ENCODE measurements at places on chromosomes 13 and 19.
A peak's percentile ranks its signal among the peaks of the same experiment; 100 is the strongest.

GRCh38 chr13:89239361-89240127, 1568.4 kb downstream of the SLITRK5 start:
- no peak for DNase-seq

- no peak for DNase-seq
Measured at GRCh38 chr19:5628919-5629481, 6.1 kb downstream of the SAFB start.

DNA sequence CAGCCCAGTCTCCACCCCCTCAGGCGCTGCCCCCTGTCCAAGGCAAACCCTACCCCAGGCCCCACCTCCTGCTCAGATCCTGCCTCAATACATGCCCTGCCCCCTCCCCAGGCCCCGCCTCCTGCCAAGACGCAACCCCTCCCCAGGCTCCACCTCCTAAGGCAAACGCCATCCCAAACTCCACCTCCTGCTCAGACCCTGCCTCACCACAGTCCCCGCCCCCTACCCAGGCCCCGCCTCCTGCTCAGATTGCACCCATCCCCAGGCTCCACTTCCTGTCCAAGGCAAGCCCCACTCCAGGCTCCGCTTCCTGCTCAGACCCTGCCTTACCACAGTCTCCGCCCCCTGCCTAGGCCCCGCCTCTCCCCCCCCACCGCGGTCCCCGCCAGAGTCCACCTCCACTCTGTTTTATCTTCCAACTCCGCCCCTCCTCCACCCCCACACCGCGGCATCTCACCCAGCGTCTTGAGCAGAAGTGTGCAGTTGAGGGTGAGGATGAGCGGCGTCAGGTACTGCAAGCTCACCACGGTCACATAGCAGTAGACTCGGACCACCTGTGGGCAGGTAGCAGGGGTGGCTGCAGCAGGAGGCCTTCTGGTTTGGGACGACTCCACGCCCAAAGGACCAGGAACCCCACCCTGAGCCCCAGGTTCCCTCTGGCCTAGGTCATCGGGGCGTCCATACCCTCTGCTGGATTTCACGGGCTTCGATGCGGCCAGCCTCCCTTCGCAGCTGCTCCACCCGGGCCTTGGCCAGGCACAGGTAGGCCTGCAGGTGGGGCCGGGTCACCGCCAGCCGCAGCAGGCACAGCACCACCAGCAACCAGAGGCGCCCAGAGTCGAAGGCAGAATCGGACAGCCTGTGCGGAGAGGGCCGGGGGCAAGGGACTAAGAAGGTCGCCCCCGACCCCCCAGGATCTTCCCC, 17.7 kb downstream of the TMEM161A start:
- peak; percentile 46 for DNase-seq

DNA sequence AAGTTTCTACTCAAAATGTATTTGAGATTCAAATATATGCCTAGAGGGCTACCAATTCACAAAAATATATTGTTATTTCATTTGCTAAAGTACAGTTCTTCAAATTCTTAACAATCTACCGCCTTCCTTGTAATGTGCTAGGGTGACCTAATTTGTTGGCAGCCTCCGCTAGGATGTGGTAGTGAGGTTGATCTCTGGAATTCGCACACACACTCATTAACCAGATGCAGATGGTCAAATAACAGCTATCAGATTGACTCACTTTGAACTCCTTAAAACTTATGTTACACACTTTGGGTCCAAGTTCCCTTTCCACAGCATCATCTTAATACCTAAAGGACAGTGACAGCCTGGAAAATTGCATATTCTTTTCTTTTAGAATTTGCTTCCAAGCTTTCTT, 367.3 kb downstream of the DCT start:
- DNase-seq = no peak

DNA sequence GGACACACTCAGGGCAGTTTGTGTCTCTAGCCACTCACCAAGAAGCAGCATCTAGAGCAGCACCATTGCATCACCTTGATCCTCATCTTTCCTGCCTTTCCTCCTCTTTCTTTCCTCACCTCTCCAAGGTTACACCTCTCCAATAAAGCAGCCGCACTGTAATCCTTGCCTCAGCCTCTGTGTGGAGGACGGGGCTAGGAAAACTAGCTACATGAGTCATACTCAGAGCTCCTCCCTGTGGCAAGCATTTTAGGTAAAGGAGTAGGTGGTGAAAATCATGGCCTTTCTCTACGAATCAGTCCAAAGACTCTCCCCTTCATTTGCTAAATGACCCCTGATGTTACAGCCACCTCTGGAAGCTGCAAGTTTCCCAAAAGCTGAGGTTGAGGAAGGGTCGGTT, 108.9 kb downstream of the DNAJC15 start:
- no peak for DNase-seq

- DNase-seq = no peak
Measured at GRCh38 chr19:47492571-47493377, 8.8 kb upstream of the KPTN start.

DNA sequence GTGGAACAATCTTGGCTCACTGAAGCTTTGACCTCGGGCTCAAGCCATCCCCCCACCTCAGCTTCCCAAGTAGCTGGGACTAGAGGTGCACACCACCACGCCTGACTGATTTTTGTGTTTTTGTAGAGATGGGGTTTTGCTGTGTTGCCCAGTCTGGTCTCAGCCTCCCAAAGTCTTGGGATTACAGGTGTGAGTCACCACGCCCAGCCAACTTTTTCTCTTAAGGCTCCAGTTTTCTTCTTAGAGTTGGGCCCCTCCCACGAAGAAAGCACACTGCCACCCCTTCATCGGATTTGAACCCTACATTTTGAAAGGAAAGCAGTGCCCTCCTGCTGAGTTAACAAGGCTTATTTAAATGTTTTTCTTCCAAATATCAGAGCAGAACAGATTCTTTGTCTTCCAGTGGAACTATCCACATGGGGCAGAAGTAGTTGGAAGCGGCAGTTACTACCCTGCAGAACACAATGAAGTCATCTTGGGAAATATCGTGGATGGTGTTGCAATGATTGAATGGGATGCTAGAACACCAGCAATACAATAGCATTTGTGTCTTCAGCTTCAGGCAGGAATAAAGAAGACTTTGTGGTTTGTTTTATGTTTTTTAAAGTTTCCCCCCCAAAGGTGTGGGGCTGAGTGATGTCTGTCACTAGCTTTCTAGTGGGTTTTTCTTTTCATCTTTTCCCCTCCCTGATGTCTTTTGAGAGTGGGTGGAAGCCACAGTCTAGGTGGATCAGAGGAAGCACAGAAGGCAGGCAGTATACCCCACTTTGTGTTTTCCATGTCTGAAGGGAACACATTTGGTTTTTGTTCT, 8.9 kb downstream of the ACTN4 start:
- DNase-seq = peak; percentile 19

GRCh38 chr19:44212866-44213346, 574 bp downstream of the ZNF227 start:
- DNase-seq = no peak

DNA sequence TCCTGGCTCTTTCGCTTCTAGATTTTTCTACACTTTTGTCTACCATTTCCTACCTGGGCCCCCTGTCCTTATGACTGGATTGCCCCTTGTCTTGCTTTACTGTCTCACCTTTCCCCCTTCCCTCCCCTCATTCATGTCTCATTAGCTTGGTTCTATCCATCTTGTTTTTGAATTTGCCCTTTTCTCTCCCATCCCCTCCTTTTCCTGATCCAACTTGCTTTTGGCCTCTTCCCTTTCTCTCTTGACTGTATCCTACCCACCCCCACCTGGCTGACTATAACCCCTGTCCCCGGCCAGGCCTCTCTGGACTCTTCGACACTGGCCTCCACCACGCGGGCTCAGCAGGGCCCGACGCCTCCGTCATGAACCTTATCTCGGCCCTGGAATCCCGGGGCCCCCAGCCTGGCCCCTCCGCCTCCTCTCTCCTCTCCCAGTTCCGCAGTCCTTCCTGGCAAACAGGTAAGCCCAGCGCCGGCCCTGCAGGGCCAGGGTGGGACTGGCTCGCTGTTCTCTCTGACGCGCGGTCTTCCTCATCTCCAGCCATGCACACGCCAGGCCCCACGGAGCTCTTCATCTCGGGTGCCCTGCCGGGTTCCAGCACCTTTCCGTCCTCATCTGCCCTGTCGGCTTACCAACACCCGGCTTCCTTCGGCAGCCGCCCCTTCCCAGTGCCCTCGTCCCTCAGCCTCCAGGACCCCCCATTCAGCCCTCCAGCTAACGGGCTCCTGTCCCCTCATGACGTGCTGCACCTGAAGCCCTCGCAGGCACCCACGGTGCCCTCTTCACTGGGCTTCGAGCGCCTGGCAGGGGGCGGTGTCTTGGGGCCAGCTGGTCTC, 3.4 kb downstream of the PRR12 start:
- DNase-seq = no peak

GRCh38 chr19:4640247-4641000, 1.1 kb downstream of the TNFAIP8L1 start:
- no peak for DNase-seq

GRCh38 chr13:109647699-109648098, 138.7 kb downstream of the IRS2 start:
- no peak for DNase-seq

DNA sequence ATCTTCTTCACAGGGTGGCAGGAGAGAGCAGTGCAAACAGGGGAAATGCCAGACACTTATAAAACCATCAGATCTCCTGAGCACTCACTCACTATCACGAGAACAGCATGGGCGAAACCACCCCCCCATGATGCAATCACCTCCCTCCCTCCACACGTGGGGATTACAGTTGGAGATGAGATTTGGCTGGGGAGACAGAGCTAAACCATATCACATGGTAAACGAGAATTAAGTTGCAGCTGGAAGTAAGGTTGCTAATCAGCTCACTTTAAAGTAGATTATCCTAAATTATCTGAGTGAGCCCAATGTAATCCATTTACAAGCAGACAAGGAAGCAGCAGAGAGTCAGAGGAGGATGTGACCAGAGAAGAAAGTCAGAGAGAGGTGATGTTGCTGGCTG, 102.2 kb upstream of the IPO5 start:
- no peak for DNase-seq

DNA sequence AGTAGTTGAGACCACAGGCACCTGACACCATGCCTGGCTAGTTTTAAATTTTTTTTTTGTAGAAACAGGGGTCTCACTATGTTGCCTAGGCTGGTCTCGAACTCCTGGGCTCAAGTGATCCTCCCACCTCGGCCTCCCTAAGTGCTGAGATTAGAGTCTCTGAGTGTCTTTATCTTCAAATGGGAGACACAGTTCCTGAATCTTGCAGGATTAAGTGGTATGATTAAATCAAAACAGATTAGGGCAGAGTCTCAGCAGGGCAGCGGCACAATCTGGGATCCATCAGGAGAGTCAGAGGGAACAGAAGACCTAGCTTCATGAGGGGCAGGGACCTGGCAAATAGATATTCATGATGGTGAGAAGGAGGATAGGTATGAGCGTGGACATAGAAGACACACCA, 953 bp downstream of the RLN3 start:
- DNase-seq = no peak

DNA sequence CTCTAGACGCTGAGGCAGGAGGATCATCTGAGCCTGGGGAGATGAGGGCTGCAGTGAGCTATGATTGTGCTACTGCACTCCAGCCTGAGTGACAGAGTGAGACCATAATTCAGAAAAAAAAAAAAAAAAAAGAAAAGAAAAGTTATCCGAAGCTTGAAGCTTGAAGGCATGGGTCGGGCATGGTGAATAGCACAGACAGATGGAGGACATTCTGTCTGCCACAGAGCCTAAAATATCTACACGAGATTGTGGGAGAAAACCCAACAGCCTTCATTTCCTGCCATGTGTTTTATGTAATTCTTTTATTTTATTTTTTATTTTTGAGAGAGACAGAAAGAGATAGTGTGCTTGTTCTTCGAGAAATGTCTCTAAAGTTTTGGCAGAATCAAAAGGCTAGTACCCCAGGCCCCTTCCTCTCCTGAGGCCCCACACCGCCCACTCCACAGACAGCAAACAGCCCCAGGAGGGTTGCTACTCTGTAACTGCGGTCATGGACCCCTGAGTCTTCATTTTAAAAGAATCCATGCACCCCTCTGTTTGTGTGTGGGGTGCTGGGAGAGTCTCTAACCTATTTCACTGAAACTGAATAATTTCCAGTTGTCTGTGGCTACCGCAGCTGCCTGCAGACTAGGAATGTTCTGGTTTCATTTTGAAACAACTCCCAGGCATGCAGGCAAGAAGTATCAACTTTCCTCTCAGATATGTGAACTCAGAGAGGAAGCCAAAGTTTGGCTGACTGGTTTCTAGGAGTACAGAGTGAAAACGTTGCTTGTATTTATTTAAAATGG, 38.4 kb upstream of the RCBTB2 start:
- DNase-seq = no peak

- DNase-seq = peak; percentile 16
Measured at GRCh38 chr13:31067416-31068118, 94.1 kb downstream of the HSPH1 start.

GRCh38 chr19:29810504-29810871, 1.3 kb upstream of the CCNE1 start:
- no peak for DNase-seq

- no peak for DNase-seq
Measured at GRCh38 chr19:47272448-47273312, 2.0 kb upstream of the INAFM1 start.

DNA sequence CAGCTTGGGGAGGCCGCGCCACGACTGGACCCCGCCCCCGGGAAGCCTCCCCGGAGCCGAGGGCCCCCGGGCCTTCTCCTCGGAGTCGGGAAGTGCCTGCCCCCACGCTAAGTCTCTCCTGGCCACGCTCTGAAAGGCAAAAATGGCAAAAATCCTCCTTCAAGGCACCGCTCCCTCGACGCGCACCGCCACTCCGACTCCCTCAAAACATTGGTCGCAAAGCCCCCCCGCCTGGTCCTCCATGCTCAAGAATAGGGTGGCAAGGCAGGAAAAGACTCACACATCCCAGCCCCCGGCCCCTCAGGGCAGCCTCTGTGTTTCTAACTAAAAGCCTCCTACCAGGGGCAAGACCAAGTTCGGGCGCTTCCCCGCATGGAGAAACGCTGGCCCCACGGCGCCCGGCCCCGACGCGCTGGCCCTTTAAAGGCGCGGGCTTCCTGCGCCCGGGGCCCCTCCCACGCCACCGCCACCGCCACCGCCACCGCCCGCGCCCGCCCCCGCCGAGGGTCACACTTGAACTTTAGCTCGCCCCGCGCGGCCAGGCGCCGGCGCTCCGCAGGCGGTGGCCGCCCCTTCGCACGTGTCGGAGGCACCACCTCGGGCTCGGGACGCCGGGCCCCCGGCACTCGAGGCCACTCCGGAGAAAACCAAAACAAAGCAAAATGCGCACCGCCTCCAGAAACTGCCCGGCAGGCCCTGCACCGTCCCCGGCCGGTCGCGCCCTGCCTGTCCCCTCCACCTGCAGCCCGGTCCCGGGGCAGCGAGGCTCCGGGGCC, 1.9 kb downstream of the FOXO1 start:
- peak; percentile 61 for DNase-seq

- no peak for DNase-seq
Measured at GRCh38 chr19:47819858-47820257, 1.9 kb upstream of the CRX start.

DNA sequence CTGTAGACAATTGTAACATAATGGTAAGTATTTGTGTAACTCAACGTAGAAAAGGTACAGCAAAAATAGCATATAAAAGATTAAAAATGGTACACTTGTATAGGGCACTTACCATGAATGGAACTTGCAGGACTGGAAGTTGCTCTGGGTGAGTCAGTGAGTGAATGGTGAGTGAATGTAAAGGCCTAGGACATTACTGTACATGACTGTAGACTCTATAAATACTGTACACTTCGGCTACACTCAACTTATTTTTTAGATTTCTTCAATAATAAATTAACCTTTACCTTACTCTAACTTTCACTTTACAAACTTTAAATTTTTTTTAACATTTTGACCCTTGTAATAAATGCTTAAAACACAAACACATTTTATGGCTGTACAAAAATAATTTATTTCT, 72.1 kb upstream of the FAM216B start:
- DNase-seq = no peak

Data from activated CD4-positive, alpha-beta T cell treated with anti-CD3 and anti-CD28 coated beads, Interleukin-2, amount 50 U/mL, for 48 hours (primary cell).